ENCODE measurements at places on chromosomes 16 and 17. TPM values are rescaled to one million over a fixed set of nuclear protein-coding genes. Genes with fewer than 3 reads are reported as not detected.

GRCh38 chr17:46024590-46024989, 25.5 kb downstream of the STH start:
- no peak for DNase-seq

GRCh38 chr16:30846649-30847402, 47.1 kb downstream of the BCL7C start:
- DNase-seq, result no peak

GRCh38 chr16:49827805-49828438, 28.0 kb downstream of the ZNF423 start:
- peak; percentile 76 for DNase-seq

Gene MYH3
- polyA plus RNA-seq, result 0.36 TPM

Gene TPSD1
- polyA plus RNA-seq, result not detected
